ENCODE measurements at places on chromosomes 1 and 21.

DNA sequence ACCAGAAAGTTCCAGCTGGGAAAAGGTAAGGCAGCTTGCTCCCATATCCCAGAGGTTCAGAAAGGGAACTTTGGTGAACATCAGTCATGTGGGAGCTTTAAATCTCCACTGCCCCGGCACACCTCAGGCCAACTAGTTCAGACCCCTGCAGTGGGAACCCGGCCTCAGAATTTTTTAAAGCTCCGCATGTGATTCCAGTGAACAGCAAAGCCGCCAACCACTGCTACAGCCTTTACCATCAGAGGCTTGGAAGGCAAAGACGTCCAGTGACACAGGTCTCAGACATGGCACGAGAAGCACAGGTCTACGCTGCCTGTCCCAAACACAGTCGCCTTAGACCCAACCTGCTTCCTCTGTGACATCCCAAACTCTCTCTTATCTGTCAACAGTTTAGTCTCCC is 31.0 kb downstream of the SETD4 start:
- H3K4me3 ChIP-seq, result no peak overlapping the region
- H3K36me3 ChIP-seq, result peaks cover 5% of the 10 kb centered on the region
- peaks cover 17% of the 10 kb centered on the region for H3K4me1 ChIP-seq
- peak overlapping the region; percentile 77 for H3K27ac ChIP-seq
- DNase-seq, result no peak

GRCh38 chr1:150567341-150567716 is 12.1 kb downstream of the MCL1 start:
- no peak for DNase-seq
- no peaks in the 10 kb centered on the region for H3K27me3 ChIP-seq
- H3K4me3 ChIP-seq, result no peak overlapping the region
- no peaks in the 10 kb centered on the region for H3K36me3 ChIP-seq

GRCh38 chr1:53502641-53503432 is 43.6 kb downstream of the DMRTB1 start:
- H3K4me3 ChIP-seq, result no peak overlapping the region
- H3K4me1 ChIP-seq, result no peaks in the 10 kb centered on the region
- H3K27ac ChIP-seq, result no peak overlapping the region
- H3K27me3 ChIP-seq, result no peaks in the 10 kb centered on the region
- DNase-seq, result no peak
- H3K36me3 ChIP-seq, result no peaks in the 10 kb centered on the region

- no peak for DNase-seq
- H3K36me3 ChIP-seq, result peaks cover 41% of the 10 kb centered on the region
- H3K4me1 ChIP-seq, result peaks cover 13% of the 10 kb centered on the region
- H3K27me3 ChIP-seq, result no peaks in the 10 kb centered on the region
- no peak overlapping the region for H3K4me3 ChIP-seq
Measured at GRCh38 chr21:42921927-42922326, 3.5 kb downstream of the ERVH48-1 start.

DNA sequence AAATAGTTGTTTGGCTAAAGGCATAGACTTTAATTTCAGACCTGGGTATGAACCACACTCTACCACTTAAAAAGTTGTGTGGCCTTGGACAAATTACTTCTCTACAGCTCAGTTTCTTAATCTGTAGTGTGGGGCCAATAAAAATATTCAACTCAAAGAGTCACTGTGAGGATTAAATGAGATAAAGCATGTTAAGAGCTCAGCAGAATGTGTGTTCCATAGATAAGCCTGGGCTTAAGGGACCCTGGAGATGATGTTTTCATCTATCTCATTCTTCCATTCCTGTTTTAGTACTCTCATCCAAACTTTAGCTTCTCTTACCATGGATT is 17.7 kb downstream of the S100A10 start:
- H3K4me3 ChIP-seq, result no peak overlapping the region
- H3K27me3 ChIP-seq, result no peaks in the 10 kb centered on the region
- peaks cover 7% of the 10 kb centered on the region for H3K4me1 ChIP-seq

DNA sequence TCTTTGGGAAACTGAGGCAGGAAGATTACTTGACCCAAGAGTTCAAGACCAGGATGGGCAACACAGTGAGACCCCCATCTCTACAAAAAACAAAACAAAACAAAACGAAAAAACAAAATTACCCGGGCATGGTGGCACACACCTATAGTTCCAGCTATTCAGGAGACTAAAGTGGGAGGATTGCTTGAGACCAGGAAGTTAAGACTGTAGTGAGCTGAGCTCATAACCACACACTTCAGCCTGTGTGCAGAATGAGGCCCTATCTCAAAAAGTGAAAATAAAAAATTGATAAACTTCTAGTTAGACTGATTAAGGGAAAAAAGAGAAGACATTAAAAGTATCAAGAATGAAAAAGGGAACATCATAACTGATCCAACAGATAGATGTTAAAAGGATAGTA is 154.0 kb downstream of the RHOU start:
- DNase-seq, result no peak
- no peaks in the 10 kb centered on the region for H3K36me3 ChIP-seq
- no peaks in the 10 kb centered on the region for H3K4me1 ChIP-seq
- no peak overlapping the region for H3K27ac ChIP-seq
- no peaks in the 10 kb centered on the region for H3K27me3 ChIP-seq

GRCh38 chr1:192266645-192267044 is 50.1 kb upstream of the RGS21 start:
- no peaks in the 10 kb centered on the region for H3K36me3 ChIP-seq
- no peaks in the 10 kb centered on the region for H3K4me1 ChIP-seq
- H3K4me3 ChIP-seq, result no peak overlapping the region
- H3K27ac ChIP-seq, result no peak overlapping the region
- H3K27me3 ChIP-seq, result no peaks in the 10 kb centered on the region

GRCh38 chr1:52680353-52680752 is 17.8 kb downstream of the COA7 start:
- H3K36me3 ChIP-seq, result no peaks in the 10 kb centered on the region
- H3K4me3 ChIP-seq, result no peak overlapping the region
- H3K27ac ChIP-seq, result no peak overlapping the region
- DNase-seq, result no peak
- no peaks in the 10 kb centered on the region for H3K27me3 ChIP-seq

DNA sequence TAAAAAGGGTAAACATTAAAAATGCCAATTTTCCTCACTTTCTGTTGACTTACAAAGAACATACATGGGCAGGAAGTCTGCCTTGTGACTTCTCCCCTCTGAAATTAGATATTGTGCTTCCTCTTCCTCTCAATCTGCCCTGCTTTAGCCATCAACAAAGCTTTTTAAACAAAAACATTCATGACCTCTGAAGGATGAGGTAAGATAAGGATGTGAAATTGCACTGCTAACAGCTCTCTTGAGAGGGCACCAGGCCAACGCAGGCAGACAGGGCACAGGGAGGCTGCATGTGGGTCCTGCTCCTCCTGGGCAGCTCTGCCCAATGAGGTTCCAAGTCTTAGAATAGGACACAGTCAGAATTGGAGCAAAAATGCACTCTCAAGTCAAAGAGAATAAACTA is 62.1 kb downstream of the DEGS1 start:
- H3K4me1 ChIP-seq, result no peaks in the 10 kb centered on the region
- no peak for DNase-seq
- peaks cover 8% of the 10 kb centered on the region for H3K36me3 ChIP-seq
- H3K4me3 ChIP-seq, result no peak overlapping the region

- DNase-seq, result no peak
- H3K27ac ChIP-seq, result no peak overlapping the region
- H3K27me3 ChIP-seq, result no peaks in the 10 kb centered on the region
- no peaks in the 10 kb centered on the region for H3K36me3 ChIP-seq
- no peaks in the 10 kb centered on the region for H3K4me1 ChIP-seq
- H3K4me3 ChIP-seq, result peak overlapping the region; percentile 60
Measured at GRCh38 chr21:9735421-9735961, 785.9 kb upstream of the TPTE start.

DNA sequence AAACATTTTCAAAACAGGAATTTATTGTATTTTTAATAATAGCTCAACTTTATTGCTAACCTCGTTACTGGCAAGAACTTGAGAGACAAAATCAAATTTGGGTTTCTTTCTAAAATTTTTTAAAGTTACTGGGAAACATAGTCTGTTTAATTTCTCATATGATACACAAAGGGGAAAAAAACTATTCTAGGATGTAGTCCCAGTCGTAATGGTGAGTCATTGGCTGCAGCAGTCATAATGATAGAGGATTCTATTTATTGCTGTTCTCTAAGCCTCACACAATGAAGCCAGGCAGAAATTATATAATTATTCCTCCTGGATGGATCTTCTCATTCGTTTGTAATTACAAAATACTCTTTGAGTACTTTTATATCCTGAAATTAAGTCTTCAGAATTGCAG is 326.5 kb upstream of the SGIP1 start:
- H3K27ac ChIP-seq, result no peak overlapping the region
- no peaks in the 10 kb centered on the region for H3K27me3 ChIP-seq
- H3K36me3 ChIP-seq, result no peaks in the 10 kb centered on the region
- no peaks in the 10 kb centered on the region for H3K4me1 ChIP-seq
- no peak for DNase-seq

DNA sequence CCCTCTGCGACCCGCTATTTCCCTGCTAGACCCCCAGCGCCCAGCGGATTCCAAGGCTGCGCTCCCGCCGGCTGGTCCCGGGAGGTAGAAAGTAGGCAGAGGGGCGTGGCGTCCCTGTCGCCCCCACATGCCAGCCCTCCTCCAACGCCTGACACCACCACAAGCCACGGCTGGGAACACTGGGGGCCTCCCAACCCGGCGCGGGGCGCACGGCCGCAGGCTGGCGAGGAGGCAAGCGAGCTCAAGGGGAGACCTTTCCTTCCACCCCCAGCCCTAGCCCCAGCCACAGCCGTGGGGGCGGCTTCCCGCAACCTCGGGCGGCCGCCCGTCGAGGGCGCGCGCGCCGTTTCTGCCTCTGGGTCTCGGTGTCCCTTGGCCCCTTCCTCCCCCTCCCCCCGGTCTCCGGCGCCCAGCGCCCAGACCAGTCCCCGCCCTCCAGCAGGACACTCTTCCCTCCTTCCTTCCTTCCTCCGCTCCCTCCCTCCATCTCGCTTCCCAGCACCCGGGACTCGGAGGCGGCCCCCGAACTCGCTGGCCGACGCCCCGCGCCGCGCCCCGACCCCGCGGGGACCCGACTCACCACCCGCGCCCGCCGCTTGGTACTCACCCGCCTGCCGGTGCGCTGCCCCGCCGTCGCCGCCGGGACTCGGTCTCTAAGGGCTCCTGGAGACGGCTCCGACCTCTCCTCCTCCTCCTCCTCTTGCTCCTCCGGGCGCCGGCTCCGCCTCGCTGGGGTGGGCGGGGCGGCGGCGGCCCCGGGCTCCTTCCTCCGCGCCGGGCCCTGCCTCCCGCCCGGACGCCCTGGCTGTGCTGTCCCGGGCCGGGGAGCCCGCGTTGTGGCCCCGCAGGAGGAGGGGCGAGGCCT is at the start of gene GNG12:
GNG12 (minus strand) TSS at position 731 of the 865 bp plus-strand sequence. CDS start 125,781 bp downstream, outside the sequence.
- no peaks in the 10 kb centered on the region for H3K36me3 ChIP-seq
- DNase-seq, result peak; percentile 86
- H3K27me3 ChIP-seq, result no peaks in the 10 kb centered on the region
- H3K27ac ChIP-seq, result peak within 1 kb of the TSS; percentile 60
- peak within 1 kb of the TSS; percentile 84 for H3K4me3 ChIP-seq

- no peak overlapping the region for H3K27ac ChIP-seq
- H3K27me3 ChIP-seq, result no peaks in the 10 kb centered on the region
- peaks cover 4% of the 10 kb centered on the region for H3K4me1 ChIP-seq
- no peak overlapping the region for H3K4me3 ChIP-seq
Measured at GRCh38 chr21:16568244-16568643, 838.5 kb downstream of the USP25 start.

DNA sequence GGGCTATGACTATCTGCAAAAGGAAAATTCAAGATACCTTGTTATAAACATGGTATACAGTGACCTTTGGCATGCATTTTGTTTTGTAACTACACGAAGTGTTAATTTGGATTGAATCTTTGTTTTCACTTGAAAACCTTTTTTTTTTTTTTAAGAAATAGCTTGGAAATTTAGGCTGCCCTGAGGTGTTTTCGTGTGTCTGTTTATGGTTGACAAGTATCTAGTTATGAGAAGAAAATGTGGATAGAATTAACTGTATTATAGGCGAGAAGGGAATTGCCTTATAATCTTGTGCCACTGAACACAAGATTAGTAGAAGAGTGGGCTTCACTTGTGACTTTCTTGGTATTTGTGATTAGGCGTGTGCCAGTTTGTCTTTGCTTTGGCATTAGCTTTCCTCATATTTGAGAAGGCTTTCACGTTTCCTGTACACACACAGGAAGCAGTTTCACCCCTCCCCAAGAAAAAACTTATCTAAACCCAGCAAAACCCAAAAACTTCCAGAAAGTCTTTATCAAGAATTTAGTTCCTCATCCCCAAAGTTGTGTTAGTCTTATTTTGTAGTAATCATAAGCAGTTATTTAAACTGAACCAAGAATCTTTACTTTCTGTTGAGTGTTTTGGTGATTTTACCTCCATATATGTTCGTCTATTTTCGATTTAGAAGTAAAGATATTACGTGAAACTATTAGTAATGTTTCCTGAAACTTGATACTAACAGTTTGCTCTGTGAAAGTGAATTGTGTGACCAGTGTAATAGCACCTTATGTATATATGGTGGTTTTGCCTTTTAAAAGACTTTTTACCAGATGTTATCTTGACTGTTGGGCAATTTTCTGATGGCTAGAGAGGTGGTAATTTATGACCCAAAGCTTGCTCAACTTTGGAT is 3.8 kb downstream of the DYRK1A start:
- no peaks in the 10 kb centered on the region for H3K36me3 ChIP-seq
- H3K4me1 ChIP-seq, result peaks cover 2% of the 10 kb centered on the region
- no peak overlapping the region for H3K27ac ChIP-seq
- no peak overlapping the region for H3K4me3 ChIP-seq
- DNase-seq, result peak; percentile 63

DNA sequence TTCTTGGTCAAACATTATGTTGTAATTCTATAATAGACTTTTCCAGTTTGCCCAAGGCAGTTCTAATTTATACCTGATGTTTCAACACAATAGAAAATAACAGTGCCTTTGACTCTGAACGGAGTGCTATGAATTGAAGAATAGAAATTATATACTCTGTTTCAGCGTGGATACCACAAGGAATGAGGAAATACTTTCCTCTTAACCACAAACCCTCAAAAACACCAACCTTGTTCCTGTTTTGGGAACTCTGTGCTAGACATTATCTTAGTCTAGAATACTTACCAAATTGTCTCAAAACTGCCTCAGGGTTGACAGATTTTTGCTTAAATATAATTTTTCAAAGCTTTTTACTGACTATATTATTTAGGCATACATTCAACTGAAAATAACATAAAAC is 1629.3 kb downstream of the MRPL39 start:
- H3K27ac ChIP-seq, result no peak overlapping the region
- H3K27me3 ChIP-seq, result no peaks in the 10 kb centered on the region
- H3K4me3 ChIP-seq, result no peak overlapping the region
- DNase-seq, result peak; percentile 10
- no peaks in the 10 kb centered on the region for H3K4me1 ChIP-seq
- H3K36me3 ChIP-seq, result no peaks in the 10 kb centered on the region

GRCh38 chr1:228917342-228917741 is 182.1 kb downstream of the RHOU start:
- H3K27ac ChIP-seq, result no peak overlapping the region
- no peaks in the 10 kb centered on the region for H3K27me3 ChIP-seq
- H3K4me3 ChIP-seq, result no peak overlapping the region
- DNase-seq, result no peak

GRCh38 chr1:87394513-87394912 is 65.8 kb downstream of the LMO4 start:
- no peak for DNase-seq
- no peak overlapping the region for H3K4me3 ChIP-seq
- no peaks in the 10 kb centered on the region for H3K36me3 ChIP-seq
- no peaks in the 10 kb centered on the region for H3K27me3 ChIP-seq
